ENCODE measurements at places on chromosomes 6 and 20.

DNA sequence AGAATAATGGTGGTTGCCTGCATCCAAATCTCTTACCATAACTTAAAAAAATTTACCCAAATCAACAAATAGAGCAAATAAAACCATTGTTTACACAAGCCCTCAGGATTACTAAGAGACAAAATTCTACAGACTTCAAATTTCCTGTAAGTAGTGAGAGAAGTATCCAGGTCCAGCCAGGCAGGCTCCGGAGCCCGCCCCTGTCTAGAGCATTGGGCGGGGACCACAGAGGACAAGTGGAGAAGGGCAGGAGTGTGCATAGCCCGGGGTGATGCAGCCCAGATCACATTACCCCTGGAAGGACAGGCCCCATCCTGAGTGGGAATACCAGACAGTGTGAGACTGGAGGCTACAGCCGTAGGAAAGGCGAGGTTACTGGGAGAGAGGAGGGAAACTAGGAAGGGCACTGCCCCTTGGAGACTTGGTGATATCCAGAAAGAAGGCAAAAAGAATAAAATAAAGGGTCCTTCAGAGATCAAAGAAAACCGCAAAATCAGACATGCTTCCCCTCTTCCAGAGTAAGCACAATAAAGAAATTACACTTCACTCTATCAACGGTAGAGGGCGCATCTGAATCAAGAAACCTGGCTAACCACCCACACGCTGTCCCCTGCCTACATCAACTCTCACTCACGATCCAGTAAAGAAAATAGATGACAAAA is 26.6 kb downstream of the RIN2 start:
- peak; percentile 70 for DNase-seq

- DNase-seq: peak; percentile 30
Measured at GRCh38 chr20:49045440-49046086, 549 bp upstream of the CSE1L start.

GRCh38 chr6:158060455-158061360 is 79.0 kb downstream of the SYNJ2 start:
- DNase-seq: no peak

DNA sequence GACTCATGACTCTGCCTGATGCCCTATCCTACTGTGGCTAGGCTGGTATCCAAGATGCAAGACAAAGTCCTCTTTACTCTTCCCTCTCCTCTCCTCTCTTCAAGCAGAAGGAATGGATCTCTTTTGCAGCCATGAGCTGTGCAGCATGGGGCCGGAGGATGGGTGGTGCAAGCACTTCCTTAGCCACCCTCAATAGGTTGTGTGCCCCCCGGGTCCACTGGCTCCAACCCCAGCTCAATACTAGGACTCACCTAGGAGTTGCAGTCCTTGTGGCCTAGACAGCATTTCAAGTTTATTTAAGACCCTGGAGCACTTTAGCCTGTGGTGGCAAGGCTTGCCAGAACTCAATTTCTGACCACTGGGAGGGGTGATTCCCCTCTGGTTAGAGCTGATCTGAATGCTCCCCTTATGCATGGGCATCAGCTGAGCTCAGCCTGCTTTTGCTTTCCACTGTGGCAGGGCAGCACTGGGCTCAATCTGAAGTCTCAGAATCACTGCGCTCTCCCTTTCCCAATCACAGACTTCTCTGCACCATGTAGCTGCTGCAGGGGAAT is 29.0 kb upstream of the GRM4 start:
- DNase-seq: no peak

DNA sequence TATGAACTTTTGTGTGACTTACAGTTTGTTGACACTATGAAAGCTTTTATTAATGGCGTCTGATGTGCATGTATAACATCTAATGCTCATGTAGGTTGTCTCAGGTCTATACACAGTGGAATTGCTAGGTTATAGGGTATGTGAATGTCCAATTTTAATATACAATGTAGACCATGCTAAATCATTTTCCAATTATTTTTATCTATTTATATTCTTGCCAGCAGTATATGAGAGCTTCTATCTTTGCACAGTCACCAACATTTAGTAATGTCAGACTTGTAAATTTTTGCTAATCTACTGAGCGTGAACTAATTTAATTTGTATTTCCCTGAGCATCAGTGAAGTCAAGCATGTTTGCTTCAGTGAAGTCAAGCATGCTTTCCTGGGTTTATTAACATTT is 64.4 kb downstream of the TPD52L1 start:
- DNase-seq: no peak

GRCh38 chr6:1279065-1279464 is 32.8 kb upstream of the FOXQ1 start:
- DNase-seq: no peak

- no peak for DNase-seq
Measured at GRCh38 chr6:130969791-130970491, 93.1 kb downstream of the EPB41L2 start.

DNA sequence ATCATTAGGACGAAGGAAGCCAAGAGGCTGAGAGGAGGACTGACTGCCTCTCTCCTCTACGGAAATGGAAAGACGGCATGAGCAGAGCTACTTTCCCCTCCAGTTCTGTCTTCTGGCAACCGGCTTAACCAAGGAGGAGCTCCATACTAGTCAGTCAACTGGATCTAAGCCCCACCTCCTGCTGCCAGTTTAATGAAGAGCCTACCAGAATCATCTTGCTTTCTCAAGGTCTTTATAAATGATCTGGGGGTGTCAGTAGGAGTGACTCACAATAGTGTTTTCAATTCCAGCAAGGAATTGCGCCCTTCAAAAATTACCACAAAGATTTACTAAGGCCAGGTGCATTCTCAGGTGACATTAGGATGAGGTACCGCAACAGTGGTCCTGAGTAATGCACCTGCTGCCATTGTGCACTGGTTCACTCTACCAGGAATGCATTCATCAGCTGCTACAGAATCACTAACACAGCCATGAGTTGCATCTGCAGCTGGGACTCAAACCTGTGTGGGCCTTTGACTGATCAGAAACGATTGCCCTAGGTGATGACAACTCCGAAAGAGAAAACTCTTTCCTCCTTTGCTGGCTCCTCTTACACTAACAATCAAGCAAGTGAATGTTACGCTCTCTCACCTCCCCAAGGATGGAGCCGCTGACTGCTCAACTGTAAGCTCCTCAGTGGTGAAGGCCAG is 2.8 kb downstream of the UQCC2 start:
- DNase-seq: no peak

GRCh38 chr20:49482621-49483017 is at the start of gene KCNB1:
TSS of gene KCNB1 (minus strand) at chr20:49482668. CDS start at chr20:49482480, 188 bp downstream.
- DNase-seq: no peak

- no peak for DNase-seq
Measured at GRCh38 chr6:35719830-35720733, 16.8 kb upstream of the ARMC12 start.

- no peak for DNase-seq
Measured at GRCh38 chr6:108942556-108943492, 94.6 kb downstream of the ARMC2 start.

DNA sequence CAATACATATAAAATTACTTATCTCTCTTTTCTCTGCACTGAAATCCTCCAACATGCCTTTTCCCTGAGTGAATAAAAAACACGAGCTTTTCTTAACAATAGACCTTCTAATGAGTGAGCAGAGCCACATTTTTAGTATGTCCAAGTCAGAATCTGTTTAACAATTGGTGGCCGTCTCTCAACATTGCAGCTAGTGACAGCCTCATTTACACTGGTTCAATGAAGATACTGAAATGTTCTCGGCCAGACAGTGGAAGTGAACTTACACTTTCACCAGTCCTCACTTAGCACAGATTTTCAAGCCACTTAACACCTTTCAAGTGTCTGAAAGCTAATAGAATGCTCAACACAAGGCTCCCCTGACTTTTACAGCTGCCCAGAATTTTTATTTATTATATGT is 767.1 kb downstream of the KIF16B start:
- peak; percentile 25 for DNase-seq

- no peak for DNase-seq
Measured at GRCh38 chr6:116649129-116649528, 19.4 kb downstream of the ZUP1 start.

DNA sequence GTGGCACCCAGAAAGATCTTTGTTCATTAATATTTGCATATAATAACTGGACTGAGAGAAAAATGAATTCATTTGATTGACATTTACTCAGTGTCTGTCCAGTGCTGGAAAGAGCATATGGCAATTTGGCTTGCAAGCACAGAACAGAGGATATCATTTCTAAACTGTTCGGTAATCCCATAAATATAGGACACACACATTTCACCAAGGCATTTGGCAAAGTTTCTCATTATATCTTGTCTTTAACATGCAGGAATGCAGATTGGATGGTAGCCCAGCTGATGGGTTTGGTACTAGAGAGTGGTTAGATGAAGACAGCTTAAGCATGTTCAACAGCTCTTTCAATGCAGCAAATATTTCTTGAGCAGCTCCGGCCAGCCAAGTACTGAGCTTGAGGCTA is 259.2 kb downstream of the PRKN start:
- DNase-seq: no peak

GRCh38 chr6:3800850-3801591 is 48.2 kb upstream of the FAM50B start:
- DNase-seq: no peak

DNA sequence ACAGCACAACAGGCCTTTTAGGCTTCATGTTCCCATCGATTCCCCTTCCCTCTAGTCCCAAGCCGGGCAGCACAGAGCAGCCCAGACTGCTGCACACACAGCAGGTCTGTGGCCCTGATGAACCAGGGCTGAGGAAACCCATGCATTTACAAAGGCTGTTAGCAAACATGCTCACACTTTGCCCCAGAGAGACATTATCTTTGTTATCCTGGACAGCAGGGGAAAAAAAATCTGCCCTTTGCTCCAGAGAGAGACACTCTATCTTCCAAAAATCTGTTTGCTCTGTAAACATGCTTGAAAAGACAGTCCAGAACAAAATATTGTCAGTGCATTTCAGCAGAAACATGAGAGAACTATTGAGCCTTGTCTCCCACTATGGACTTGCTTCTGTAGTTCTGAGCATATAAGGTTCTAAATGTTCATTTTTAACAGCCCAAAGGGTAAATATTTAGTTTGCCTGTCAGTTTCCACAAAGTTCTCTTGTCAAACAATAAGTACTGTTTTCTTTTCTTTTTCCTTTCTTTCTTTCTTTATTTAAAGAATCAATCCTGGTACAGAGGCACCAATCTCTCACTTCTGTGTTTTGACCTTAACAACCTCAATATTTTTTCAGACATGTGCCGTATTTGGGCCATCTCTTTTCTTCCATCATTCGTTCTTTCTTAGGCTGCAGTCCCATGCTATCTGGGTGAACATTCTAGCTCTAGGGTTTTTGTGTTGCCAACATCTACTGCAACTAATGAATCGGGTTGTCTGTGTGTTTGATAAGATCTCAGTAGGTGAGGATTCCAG is 468.0 kb downstream of the EPM2A start:
- DNase-seq: no peak

GRCh38 chr6:113909224-113909856 is 52.2 kb downstream of the MARCKS start:
- DNase-seq: peak; percentile 74

DNA sequence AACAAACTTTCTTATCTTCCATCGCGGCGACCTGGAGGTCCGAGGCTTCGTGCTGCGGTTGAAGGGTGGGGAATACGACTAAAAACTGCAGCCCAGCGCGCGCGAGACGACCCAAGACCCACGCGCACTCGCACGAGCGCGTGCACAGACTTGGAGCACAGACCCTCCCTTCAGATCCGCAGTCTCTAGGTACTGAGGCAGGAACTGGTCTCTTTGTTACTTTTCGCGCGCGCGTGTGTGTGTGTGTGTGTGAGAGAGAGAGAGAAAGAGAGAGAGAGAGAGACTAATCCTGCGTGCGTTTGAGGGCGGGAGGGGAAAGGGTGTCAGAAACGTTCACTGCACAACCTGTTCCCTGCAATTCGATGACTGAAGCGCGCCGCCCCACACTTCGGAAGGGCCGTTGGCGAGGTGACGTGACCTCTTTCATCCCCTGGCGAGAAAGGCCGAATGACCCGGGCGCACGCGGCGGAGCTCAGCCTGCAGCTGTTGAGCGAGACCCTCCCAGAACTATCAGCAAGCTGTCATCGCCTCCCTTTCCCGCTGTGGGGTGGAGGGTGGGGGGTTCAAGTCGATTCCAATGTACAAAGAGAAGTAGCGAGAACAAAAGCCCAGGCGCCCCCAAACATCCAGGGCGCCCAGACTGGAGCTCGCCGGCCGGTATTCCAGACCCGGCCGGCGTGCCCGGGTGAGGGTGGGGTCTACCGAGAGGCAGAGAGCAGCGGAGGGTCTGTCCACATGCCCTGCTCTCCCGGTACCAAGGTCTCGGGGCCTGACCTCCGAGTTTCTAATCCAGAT is 1.5 kb upstream of the TUBB2B start:
- peak; percentile 69 for DNase-seq
